ENCODE measurements at places on chromosomes 1 and 21. TPM values are rescaled to one million over a fixed set of nuclear protein-coding genes. Genes with fewer than 3 reads are reported as not detected.

AK4 gene
- 109 TPM for total RNA-seq

HSD11B1 gene
- total RNA-seq = 8.2 TPM

AADACL4 gene
- not detected for total RNA-seq

PLA2G2D gene
- not detected for total RNA-seq

NEXN gene
- total RNA-seq = 0.60 TPM

ITGB2 gene
- total RNA-seq = 210 TPM

DIO1 gene
- not detected for total RNA-seq

LCA5L gene
- total RNA-seq = 0.32 TPM

MAP10 gene
- 3.2 TPM for total RNA-seq

C1orf141 gene
- total RNA-seq = not detected

TFAP2E gene
- 0.51 TPM for total RNA-seq

OR4F16 gene
- total RNA-seq = not detected

ZNF281 gene
- 19.0 TPM for total RNA-seq

BTBD19 gene
- 19.8 TPM for total RNA-seq

RAD54L gene
- 49.0 TPM for total RNA-seq

BGLAP gene
- total RNA-seq = 2.2 TPM

AK5 gene
- total RNA-seq = not detected

ADAMTS4 gene
- total RNA-seq = 0.09 TPM

TDRD5 gene
- total RNA-seq = not detected

CELA3B gene
- total RNA-seq = not detected

GJA8 gene
- not detected for total RNA-seq

C4BPA gene
- not detected for total RNA-seq

PATJ gene
- total RNA-seq = 3.4 TPM

CD52 gene
- total RNA-seq = 237 TPM

HDGF gene
- total RNA-seq = 359 TPM

CRNN gene
- not detected for total RNA-seq

GPR52 gene
- total RNA-seq = 1.6 TPM

VANGL2 gene
- total RNA-seq = not detected

TTLL10 gene
- total RNA-seq = not detected

COL6A2 gene
- total RNA-seq = 2.2 TPM

RSPH1 gene
- not detected for total RNA-seq
